ENCODE measurements at places on chromosomes 4 and X.

- peak; percentile 67 for DNase-seq
- H3K4me1 ChIP-seq = no peaks in the 10 kb centered on the region
- H3K4me3 ChIP-seq = peak overlapping the region; percentile 41
- peaks cover 27% of the 10 kb centered on the region for H3K27me3 ChIP-seq
- no peak overlapping the region for H3K27ac ChIP-seq
Observed at GRCh38 chrX:119758731-119759247, 401 bp downstream of the SOWAHD start.

DNA sequence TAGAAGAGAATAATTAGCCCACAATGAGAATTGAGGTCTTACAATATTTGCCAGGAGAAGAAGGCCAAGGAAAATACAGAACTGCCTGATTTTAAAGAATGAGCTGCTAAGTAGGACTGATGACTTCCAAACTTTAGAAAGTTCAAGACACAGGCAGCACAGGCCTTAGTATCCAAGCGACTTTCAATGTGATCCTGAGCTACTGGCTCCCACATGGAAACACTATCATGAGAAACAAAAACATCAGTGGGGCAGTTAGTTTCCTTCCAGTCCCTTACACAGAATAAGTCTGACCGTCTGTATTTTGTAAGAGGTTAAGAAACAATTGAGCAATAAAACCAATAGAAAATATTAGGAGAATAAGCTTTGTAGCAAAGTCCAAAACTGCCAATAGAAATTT is 251.4 kb downstream of the COL25A1 start:
- H3K27ac ChIP-seq = no peak overlapping the region
- no peak overlapping the region for H3K4me3 ChIP-seq
- peaks cover 4% of the 10 kb centered on the region for H3K27me3 ChIP-seq
- H3K36me3 ChIP-seq = no peaks in the 10 kb centered on the region

DNA sequence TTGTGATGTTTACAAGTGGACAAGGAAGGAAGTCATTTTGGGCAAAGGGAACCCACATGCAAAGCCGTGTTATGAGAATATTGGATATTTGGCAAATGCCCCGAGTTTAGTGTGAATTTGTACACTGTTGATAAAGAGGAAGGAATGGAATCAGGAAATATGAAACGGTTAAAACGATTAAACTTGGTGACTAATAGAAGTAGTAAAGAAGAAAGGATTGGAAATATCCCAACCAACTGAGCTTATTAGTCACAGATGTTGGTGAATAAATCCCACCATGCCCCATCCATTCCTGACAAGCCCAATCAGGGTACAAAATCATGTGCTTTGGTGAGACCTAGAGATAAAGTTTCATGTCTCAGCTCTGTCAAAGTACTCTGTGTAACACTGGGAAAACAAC is 22.0 kb downstream of the ARHGAP24 start:
- no peak overlapping the region for H3K4me3 ChIP-seq
- no peaks in the 10 kb centered on the region for H3K27me3 ChIP-seq
- no peak for DNase-seq
- H3K4me1 ChIP-seq = peaks cover under 1% of the 10 kb centered on the region
- peak overlapping the region; percentile 58 for H3K27ac ChIP-seq

DNA sequence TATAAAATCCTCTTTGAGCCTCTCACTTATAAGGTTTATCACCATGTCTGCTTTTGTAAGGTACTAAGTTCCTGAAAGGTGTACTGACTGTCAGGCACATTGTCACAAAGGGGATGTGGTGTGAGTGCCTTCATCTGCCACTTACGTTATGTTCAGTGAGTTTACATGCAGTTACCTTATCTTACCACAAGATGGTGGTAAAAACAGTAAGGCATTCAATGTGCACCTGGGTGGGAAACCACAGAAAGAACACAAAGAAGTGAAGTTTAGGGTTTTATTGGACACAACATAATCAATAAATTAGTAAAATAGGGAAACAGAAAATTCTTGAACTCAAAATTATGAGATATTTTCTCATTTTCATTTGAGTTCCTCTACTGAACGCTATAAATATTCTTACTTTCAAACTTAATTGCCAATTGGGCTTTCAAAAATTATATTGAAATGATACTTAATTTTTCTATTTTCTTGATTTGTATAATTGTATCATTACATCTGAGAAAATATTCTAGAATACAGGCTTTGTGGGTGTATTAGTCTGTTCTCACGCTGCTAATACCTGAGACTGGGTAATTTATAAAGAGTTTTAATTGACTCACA is 650.8 kb downstream of the PCDH7 start:
- H3K27ac ChIP-seq = no peak overlapping the region
- H3K4me3 ChIP-seq = no peak overlapping the region
- peak; percentile 49 for DNase-seq
- no peaks in the 10 kb centered on the region for H3K4me1 ChIP-seq
- no peaks in the 10 kb centered on the region for H3K27me3 ChIP-seq

DNA sequence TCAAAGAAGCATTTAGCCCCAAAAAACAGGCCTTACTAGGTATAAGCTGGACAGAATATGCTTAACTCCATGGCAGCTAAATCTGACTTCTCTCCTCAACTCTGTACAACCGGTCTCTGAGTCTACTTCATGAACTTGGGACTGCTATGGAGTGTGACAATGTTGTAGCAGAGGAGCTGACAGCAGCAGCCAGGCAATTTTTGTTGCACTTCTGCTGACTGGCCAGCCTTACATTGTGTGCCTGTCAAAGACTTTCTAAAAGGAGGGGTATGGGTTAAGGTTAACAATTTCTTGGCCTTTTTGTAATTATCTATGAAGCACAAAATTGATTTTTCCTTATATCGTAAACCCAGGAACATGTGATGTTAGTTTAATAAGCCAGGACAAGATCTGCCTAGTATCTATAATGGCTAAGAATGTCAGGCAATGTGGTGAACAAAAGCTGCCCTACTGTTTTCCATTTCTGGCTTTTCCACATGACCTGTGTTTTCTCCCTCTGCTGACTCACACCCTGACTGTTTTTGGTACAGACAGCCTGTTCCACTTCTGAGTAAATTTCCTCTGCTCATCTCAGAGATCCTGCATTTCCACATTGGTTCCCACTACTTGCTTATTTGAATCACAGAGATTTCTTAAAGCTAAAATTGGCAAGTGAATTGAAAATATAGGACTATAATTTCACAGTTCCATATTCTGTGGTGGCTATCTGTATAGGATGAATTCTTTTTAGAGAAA is 9.3 kb downstream of the NOX1 start:
- H3K4me3 ChIP-seq = no peak overlapping the region
- no peak for DNase-seq
- H3K36me3 ChIP-seq = no peaks in the 10 kb centered on the region
- H3K27ac ChIP-seq = no peak overlapping the region

GRCh38 chrX:12986886-12987285 is 12.0 kb downstream of the TMSB4X start:
- no peak overlapping the region for H3K4me3 ChIP-seq
- no peaks in the 10 kb centered on the region for H3K27me3 ChIP-seq
- 0 out of 2 replicates have a peak, but pooled peaks cover 8% of the 10 kb centered on the region for H3K4me1 ChIP-seq
- no peak for DNase-seq
- H3K36me3 ChIP-seq = no peaks in the 10 kb centered on the region

GRCh38 chr4:101155368-101155767 is 192.0 kb downstream of the PPP3CA start:
- DNase-seq = no peak
- H3K4me3 ChIP-seq = no peak overlapping the region
- H3K4me1 ChIP-seq = no peaks in the 10 kb centered on the region
- no peaks in the 10 kb centered on the region for H3K27me3 ChIP-seq
- H3K27ac ChIP-seq = peak overlapping the region; percentile 3

GRCh38 chrX:110026099-110026844 is 23.4 kb downstream of the TMEM164 start:
- no peaks in the 10 kb centered on the region for H3K4me1 ChIP-seq
- H3K4me3 ChIP-seq = no peak overlapping the region
- no peaks in the 10 kb centered on the region for H3K27me3 ChIP-seq
- no peaks in the 10 kb centered on the region for H3K36me3 ChIP-seq
- DNase-seq = no peak

- DNase-seq = no peak
- no peaks in the 10 kb centered on the region for H3K4me1 ChIP-seq
Observed at GRCh38 chrX:70301716-70302115, 11.8 kb downstream of the KIF4A start.

DNA sequence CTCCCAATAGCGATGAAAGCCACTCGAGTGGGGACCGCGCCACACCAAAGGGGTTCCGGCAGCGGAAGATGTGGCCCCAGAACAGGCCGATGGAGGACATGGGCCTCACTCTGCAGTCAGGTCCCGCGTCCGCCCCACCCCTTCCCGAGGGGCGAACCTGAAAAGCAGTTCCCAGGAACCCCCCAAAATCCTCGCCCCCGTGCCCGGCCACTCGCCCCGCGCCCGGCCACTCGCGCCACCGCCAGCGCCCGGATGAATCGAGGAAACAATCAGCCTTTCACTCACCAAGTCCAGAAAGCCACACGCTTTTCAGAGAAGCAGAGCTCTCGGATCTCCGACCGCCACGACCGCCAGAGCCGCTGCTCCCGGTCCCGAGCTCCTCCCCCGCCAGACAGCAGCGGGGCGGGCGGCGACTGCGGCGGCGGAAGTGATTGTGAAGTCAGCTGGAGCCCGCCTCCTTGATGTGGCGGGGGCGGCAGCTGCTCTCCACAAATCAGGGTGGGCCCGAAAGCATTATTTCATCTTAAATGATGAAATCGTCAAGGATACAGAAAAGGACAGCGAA is at the start of gene PJA1:
PJA1 (minus strand) TSS at position 367 of the 565 bp plus-strand sequence. CDS start 2,380 bp downstream, outside the sequence.
- H3K36me3 ChIP-seq = no peaks in the 10 kb centered on the region
- peaks cover 3% of the 10 kb centered on the region for H3K4me1 ChIP-seq
- peak within 1 kb of the TSS; percentile 68 for H3K4me3 ChIP-seq
- peak; percentile 88 for DNase-seq

- H3K4me1 ChIP-seq = no peaks in the 10 kb centered on the region
- no peaks in the 10 kb centered on the region for H3K36me3 ChIP-seq
- no peaks in the 10 kb centered on the region for H3K27me3 ChIP-seq
- DNase-seq = no peak
Observed at GRCh38 chrX:44071847-44072551, 98.8 kb upstream of the NDP start.

- H3K4me3 ChIP-seq = peak overlapping the region; percentile 49
- peaks cover 35% of the 10 kb centered on the region for H3K4me1 ChIP-seq
- H3K27me3 ChIP-seq = peaks cover 30% of the 10 kb centered on the region
Observed at GRCh38 chrX:40145923-40146261, 48.1 kb upstream of the BCOR start.

DNA sequence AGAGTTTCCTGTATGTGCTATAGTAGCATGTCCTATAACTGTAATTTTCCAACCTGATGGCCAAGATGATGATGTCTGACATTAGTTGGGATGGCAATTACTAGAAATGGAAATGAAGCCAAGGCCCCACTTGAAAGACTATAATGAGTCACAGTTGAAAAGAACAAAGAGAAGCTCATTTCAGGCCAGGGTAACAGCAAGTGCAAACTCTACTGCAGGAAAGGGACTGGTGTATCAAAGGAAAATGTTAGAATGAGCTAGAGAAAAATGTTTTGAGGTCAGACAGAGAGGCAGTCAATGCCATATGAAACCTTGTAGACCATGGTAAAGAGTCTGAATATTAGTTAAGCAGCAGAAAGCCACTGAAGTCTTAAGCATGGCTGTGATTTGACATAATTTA is 146.2 kb upstream of the SH3RF1 start:
- DNase-seq = no peak
- H3K27ac ChIP-seq = no peak overlapping the region
- H3K36me3 ChIP-seq = peaks cover 2% of the 10 kb centered on the region
- H3K4me1 ChIP-seq = no peaks in the 10 kb centered on the region
- no peaks in the 10 kb centered on the region for H3K27me3 ChIP-seq

DNA sequence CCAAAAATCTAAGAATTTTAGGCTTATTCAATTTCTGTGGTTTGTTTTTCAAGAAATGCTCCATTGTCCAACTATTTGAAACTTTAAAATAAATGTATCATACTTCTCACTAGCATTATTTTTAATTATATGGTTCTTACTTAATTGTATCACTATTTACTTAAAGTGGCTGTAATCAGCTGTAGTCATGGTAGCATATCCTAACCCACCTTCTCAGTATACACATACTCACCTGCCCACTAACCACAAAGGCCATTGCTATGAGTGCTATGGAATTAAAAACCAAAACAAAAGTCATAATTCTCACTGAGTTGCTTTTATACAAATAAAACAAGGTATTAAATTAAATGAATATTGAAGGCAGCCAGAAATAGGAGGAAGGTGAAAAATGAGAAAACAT is 5.0 kb downstream of the FBXO8 start:
- H3K27me3 ChIP-seq = no peaks in the 10 kb centered on the region
- H3K4me3 ChIP-seq = no peak overlapping the region
- H3K27ac ChIP-seq = no peak overlapping the region
- peaks cover 7% of the 10 kb centered on the region for H3K4me1 ChIP-seq
- no peak for DNase-seq

DNA sequence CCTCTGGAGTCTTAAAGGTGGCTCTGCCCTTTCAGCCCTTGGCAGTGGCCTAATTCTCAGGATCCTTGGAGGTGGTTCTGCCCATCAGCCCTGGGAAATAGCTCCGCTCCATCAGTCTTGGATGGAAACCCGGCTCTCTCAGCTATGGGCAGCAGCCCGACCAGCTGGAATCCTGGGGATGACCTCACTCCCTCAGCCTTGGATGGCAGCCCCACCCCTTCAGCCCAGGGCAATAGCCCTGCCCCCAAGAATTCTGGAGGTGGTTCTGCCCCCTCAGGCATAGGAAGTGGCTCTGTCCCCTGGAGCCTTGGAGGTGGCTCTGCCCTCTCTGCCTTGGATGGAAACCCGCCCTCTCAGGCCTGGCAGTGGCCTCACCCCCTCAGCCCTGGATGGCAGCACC is 127.7 kb downstream of the RBMX2 start:
- no peaks in the 10 kb centered on the region for H3K36me3 ChIP-seq
- H3K27me3 ChIP-seq = no peaks in the 10 kb centered on the region
- H3K4me3 ChIP-seq = no peak overlapping the region
- no peak overlapping the region for H3K27ac ChIP-seq
- DNase-seq = no peak

GRCh38 chrX:25755194-25755593 is 382.9 kb upstream of the MAGEB18 start:
- DNase-seq = peak; percentile 24
- H3K4me3 ChIP-seq = no peak overlapping the region
- peaks cover 4% of the 10 kb centered on the region for H3K4me1 ChIP-seq
- no peak overlapping the region for H3K27ac ChIP-seq
- H3K36me3 ChIP-seq = no peaks in the 10 kb centered on the region

DNA sequence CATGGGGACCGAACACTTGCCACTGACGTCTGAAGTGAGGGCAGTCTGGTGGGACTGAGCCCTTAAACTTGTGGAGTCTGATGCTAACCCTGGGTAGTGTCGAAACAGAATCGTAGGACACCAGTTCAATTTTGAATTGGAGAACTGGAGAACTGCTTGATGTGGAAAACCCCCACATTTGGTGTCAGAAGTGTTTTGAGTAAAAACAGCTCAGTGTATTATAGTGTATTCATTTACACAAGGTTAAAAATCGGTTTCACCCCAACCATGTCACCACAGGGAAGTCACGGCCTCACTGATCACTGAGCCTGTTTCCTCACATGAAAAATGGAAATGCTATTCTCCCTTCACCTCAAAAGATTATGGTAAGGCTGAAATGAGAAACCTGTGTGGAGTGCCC is 21.9 kb downstream of the PIN4 start:
- H3K4me1 ChIP-seq = no peaks in the 10 kb centered on the region
- no peak for DNase-seq
- no peak overlapping the region for H3K4me3 ChIP-seq
- no peak overlapping the region for H3K27ac ChIP-seq
- no peaks in the 10 kb centered on the region for H3K27me3 ChIP-seq

All from SK-N-SH (cell line).